ENCODE measurements at places on chromosomes 7 and 10.

GRCh38 chr10:24680647-24681524, 42.8 kb downstream of the ARHGAP21 start:
- no peak for DNase-seq

DNA sequence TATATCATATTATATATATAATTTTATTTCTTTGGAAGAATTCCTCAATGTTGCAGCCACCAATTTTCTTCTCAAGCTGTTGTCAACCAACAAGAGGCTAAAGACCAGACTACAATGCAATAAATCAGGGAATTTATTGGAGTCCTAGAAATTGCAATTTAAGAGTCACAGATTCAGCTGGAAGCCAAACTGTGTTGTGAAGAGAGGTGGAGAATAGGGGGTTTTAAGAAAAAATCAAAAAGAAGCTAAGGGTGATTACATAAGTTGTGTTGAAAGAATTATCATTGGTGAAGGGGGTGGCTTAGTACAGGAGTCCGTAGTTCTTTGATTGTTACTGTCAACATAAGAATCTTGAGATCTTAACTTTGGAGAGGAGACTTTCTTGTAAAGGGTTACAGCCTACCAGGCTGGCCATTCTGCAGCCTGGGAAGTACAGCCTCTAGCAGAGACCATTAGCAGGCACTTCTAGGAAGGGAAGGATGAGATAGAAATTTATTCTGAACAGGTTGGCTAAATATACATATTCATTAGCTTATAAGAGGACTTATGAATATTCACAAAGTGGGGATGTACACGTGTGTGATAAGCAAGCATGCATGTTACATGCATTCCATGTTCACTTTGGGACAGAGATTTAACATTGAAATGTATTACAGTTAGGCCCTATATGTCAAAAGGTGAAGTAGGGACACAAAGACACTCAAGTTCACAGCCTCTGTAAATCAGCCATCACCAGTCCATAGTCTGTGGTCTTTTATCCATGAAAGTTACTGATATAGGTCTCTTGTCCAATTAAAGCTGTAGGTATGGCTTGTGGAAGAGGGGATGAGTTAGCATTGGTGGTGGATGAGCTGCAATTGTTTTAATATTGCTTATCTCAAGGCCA, 8.3 kb upstream of the TMEM168 start:
- DNase-seq, result no peak

GRCh38 chr7:12572941-12573575, 2.5 kb downstream of the SCIN start:
- no peak for DNase-seq

GRCh38 chr10:3654496-3654895, 130.5 kb downstream of the KLF6 start:
- DNase-seq, result no peak

DNA sequence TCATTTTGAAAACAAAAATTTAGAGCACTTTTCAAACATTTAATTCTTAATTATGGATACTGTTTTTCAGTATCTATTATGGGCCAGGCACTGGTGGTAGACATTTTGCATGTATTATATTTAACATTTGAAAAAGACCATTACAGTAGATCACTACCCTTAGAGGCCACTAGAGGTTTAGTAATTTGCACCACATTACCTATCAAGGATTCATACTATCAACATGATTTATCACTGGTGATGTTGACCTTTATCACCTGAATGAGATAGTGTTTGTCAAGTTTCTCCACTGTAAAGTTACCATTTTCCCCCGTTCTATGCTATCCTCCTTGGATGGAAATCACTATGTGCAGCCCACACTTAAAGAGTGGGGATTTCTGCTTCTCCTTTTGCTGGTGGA, 4.4 kb upstream of the SNX13 start:
- no peak for DNase-seq

- DNase-seq, result no peak
Measured at GRCh38 chr7:131197920-131198615, 129.6 kb upstream of the MKLN1 start.

DNA sequence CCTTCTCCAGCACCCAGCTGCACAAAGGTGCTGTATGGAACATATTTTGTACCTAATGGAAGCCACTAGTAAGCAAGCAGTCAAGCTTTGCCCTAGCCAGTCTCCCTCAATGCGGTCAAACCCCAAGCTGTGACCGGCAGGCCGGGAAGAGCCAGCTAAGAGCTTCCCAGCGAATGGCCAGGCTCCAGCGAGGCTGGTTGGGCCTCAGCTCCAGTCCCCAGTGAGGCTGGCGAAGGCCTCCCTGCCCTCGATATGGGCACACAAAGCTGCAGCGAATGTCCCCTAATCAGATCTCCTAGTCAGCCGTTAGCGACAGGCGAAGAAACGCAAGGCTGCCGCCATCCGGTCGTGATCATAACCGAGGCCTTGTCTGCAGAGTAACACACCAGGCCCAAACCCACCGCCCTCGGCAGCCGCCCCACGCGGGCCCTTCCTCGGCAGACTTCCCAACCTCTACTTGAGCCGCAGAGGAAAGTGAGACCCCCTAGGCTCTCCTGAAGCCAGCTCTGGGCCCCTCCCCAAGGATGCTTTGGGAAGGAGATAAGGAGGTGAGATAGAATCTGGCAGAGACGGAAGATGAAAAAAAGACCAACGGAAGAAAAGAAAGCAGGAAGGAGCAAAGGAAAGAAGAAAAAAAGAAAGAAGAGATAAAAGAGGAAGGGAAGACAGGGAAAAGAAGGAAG, 3.1 kb upstream of the HOXA9 start:
- no peak for DNase-seq

DNA sequence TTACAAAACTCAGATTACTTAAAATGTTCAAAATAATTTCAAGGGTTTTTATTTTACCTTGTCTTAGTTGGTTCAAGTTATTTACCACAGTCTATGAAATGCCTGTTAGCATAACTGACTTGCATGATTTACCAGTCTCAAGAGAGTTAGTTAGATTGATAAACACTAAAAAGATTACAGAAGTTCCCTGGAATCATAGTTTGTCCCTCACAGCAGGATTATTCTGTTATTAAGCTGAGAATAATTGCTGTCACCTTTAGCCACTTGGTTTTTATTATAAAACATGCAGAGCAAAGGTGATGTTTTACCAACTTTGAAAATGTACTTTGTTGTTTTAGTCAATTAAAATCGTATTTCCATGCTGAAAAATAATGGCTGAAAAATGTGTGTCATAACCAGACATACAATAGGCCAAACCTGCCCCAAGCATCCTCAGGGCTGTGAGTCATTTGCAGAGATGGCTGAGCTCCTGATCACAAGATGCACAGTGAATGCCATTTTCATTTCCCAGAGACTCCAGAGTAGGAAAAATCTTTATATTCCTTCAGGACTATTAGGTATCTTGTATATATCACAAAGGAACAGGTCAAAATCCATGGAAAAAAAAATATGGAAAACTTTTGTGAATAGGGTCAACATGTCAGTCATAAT, 87.8 kb upstream of the DKK1 start:
- no peak for DNase-seq
